ENCODE measurements at places on chromosomes 12 and 14.

- H3K4me3 ChIP-seq = no peak overlapping the region
- peak overlapping the region; percentile 83 for H3K27ac ChIP-seq
- no peaks in the 10 kb centered on the region for H3K27me3 ChIP-seq
- no peaks in the 10 kb centered on the region for H3K36me3 ChIP-seq
Observed at GRCh38 chr12:122366685-122367475, 55.6 kb downstream of the CLIP1 start.

GRCh38 chr14:54627540-54628363 lies 60.8 kb downstream of the SAMD4A start:
- no peak for DNase-seq
- H3K4me3 ChIP-seq = no peak overlapping the region
- no peaks in the 10 kb centered on the region for H3K27me3 ChIP-seq
- peaks cover 10% of the 10 kb centered on the region for H3K4me1 ChIP-seq
- no peaks in the 10 kb centered on the region for H3K36me3 ChIP-seq

GRCh38 chr12:4285070-4285469 lies 11.5 kb downstream of the CCND2 start:
- no peak overlapping the region for H3K27ac ChIP-seq
- no peaks in the 10 kb centered on the region for H3K27me3 ChIP-seq
- no peaks in the 10 kb centered on the region for H3K36me3 ChIP-seq

- DNase-seq = no peak
- no peak overlapping the region for H3K27ac ChIP-seq
- no peak overlapping the region for H3K4me3 ChIP-seq
- H3K27me3 ChIP-seq = no peaks in the 10 kb centered on the region
Observed at GRCh38 chr12:25069224-25069623, 120.3 kb upstream of the BCAT1 start.

DNA sequence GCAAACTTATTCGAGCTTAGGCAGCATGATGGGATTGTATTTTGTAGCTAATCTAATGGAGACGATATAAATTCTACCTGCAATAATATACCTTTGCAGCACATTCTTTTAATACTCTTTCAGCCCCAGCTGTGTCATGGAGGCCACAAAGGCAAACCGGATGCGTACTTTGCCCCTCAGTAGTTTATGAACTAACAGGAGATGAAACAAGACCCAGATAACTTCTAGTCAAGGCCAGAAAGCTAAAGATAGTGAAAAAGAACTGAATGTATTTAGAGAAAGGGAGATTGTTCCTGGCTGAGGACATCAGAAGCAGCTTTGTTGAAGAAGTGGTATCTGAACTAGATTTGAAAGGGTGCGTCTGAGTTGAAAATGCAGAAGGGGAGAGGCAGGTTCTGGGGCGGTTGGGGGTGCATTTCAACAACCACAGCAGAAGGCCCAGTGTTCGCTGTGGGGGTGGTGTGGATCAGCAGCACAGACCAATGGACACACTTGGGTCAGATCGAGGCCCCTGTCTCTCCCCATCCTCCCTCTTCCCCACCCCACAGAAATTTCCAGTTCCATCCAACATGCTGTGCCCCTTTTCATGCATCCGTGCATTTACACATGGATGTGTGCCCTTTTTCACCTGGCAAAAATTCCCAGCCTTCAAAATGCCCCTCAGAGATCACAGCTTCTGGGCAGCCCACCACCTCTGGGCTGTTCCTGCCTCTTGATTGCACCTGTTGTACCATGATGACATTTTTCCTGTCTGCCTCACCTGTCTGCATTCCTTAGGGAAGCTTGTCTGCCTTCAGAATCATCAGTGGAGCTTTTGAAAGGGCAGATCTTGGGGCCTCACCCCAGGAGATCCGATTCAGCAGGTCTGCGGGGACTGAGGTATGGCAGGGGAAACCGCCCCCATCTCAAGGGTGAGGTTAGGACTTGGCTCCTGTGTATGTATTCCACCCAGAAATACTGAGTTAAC lies 2.2 kb downstream of the ZNF839 start:
- no peak for DNase-seq
- peaks cover 17% of the 10 kb centered on the region for H3K4me1 ChIP-seq
- H3K36me3 ChIP-seq = no peaks in the 10 kb centered on the region
- H3K27me3 ChIP-seq = no peaks in the 10 kb centered on the region
- H3K4me3 ChIP-seq = no peak overlapping the region

DNA sequence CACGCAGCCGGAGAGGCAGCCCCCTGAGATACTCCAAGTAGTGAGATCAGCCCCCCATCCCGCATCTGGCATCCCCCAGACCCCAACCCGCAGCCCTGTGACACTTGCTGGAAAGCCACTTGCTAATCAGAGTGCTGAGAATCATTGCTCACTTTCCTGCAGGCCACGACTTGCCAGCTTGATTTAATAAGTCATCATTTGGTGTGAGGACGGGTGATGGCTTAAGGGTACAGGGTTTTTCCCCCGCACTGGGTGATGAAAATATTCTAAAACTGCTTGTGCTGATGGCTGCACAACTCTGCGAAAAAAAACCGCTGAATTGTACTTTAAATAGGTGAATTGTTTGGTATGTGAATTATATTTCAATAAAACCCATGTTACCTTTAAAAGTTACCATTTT lies 171.2 kb downstream of the FOXN3 start:
- H3K27me3 ChIP-seq = no peaks in the 10 kb centered on the region
- no peak for DNase-seq
- H3K4me1 ChIP-seq = no peaks in the 10 kb centered on the region
- no peaks in the 10 kb centered on the region for H3K36me3 ChIP-seq
- no peak overlapping the region for H3K4me3 ChIP-seq

- no peak overlapping the region for H3K4me3 ChIP-seq
- DNase-seq = no peak
- H3K27ac ChIP-seq = no peak overlapping the region
Observed at GRCh38 chr14:75835156-75835725, 146.6 kb downstream of the TGFB3 start.

- H3K4me1 ChIP-seq = peaks cover 18% of the 10 kb centered on the region
- no peak for DNase-seq
- H3K27me3 ChIP-seq = peaks cover 15% of the 10 kb centered on the region
- no peaks in the 10 kb centered on the region for H3K36me3 ChIP-seq
- no peak overlapping the region for H3K4me3 ChIP-seq
- H3K27ac ChIP-seq = no peak overlapping the region
Observed at GRCh38 chr12:49843876-49844437, 1.1 kb upstream of the BCDIN3D start.

- no peaks in the 10 kb centered on the region for H3K4me1 ChIP-seq
- H3K36me3 ChIP-seq = no peaks in the 10 kb centered on the region
- no peak overlapping the region for H3K27ac ChIP-seq
- no peak for DNase-seq
- H3K4me3 ChIP-seq = no peak overlapping the region
Observed at GRCh38 chr12:59182191-59182590, 261.9 kb upstream of the LRIG3 start.

GRCh38 chr12:118126119-118126757 lies 9.7 kb upstream of the PEBP1 start:
- H3K4me1 ChIP-seq = peaks cover 24% of the 10 kb centered on the region
- peak overlapping the region; percentile 63 for H3K27ac ChIP-seq
- no peaks in the 10 kb centered on the region for H3K36me3 ChIP-seq
- no peaks in the 10 kb centered on the region for H3K27me3 ChIP-seq
- H3K4me3 ChIP-seq = no peak overlapping the region
- DNase-seq = peak; percentile 75

DNA sequence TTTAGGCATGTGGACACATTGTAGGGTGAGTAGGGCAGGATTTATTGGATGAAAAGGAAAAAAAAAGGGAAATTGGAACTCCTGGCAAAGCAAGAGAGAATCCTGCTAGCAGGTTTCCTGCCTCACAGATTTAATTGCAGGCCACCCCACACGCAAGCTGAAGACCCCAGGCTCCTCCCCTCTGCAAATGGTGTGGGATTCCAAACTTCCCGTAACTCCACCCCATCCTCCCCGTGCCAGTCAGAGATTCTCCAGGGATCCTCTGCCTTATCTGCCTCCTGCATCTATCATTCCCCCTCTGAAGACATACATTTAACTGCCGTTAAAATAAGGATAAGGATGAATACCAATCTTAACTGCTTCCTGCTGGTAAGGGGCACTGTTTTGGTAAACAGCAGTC lies 249.8 kb upstream of the GARIN2 start:
- no peak overlapping the region for H3K27ac ChIP-seq
- H3K4me1 ChIP-seq = no peaks in the 10 kb centered on the region
- no peaks in the 10 kb centered on the region for H3K27me3 ChIP-seq

- H3K27me3 ChIP-seq = no peaks in the 10 kb centered on the region
- H3K4me1 ChIP-seq = no peaks in the 10 kb centered on the region
- H3K27ac ChIP-seq = no peak overlapping the region
- H3K36me3 ChIP-seq = no peaks in the 10 kb centered on the region
Observed at GRCh38 chr14:94681300-94682060, 69.3 kb downstream of the SERPINA3 start.

DNA sequence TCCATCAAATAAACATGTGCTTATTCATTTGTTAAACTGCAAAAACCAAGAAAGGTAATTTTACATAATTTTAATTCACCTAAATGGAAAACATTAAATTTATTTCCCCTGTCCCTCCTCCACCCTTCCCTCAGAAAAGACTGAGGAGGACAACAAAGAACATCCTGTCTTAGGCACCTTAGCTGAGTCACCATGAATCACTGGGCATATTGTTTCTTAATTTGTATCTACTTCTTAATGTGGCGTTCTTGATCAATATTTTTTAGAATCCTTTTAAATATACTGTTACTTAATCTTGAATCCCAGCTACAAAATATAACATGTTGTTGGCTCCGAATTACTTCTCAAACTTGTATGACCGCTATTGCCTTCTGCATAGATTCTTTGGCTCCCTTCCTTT lies 23.5 kb downstream of the SIX6 start:
- no peaks in the 10 kb centered on the region for H3K36me3 ChIP-seq
- H3K27me3 ChIP-seq = peaks cover 5% of the 10 kb centered on the region
- H3K4me3 ChIP-seq = no peak overlapping the region
- DNase-seq = no peak

- no peak overlapping the region for H3K4me3 ChIP-seq
- H3K36me3 ChIP-seq = no peaks in the 10 kb centered on the region
- no peaks in the 10 kb centered on the region for H3K27me3 ChIP-seq
Observed at GRCh38 chr14:28571636-28572035, 195.0 kb upstream of the FOXG1 start.

All from transverse colon (tissue), 4 donors.